ENCODE measurements at places on chromosomes 1 and 21. TPM values are rescaled to one million over a fixed set of nuclear protein-coding genes. Genes with fewer than 3 reads are reported as not detected.

- no peak for DNase-seq
Measured at GRCh38 chr1:87291107-87291506, 37.6 kb upstream of the LMO4 start.

DNA sequence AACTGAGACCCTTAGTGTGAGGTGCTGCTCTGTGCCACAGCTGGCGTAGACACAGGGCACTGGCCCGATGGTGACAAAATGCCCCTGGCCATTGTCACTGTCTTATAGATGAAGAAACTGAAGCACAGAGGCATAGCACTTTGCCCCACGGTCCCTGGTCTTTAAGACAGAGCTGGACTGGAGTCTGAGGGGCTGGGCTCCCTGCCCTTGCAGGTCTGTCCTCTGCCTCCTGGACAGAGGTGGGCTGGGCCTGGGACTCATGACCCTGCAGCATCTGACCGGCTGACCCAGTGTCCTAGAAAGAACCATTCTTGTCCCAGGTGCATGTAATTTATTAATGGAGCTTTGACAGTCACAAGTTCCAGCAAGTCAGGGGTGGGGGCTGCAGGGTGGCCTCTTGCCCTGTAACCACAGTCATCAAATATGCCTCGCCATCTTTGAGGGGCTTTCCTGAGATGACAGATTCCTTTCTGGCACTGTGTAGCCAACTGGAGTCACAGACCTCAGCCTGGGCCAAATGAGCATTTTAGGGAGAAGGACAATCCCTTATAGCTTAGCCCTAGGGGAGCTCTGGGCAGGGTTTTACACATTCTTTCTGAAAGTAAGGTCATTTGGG, 6.1 kb downstream of the SLFNL1 start:
- DNase-seq: no peak

DNA sequence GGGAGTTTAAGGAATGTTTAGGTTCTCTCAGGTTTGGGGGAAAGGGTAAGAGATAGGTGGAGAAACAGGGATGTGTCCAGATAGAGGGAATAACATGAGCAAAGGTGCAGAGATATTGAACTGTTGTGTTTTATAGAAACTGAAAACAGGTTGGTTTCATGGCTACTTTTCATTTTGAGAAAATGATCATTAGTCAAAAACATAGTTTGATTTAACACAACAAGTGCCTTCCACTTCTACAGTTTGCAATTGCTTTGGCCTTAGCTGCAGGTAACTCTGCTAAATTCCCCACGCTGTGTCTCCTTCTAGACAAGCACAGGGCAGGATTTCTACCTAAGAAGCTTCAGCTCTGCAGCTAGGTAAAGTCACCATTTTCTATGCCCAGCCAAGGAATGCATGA, 124.9 kb downstream of the RGS2 start:
- DNase-seq: no peak

PCNX2 gene
- 21.4 TPM for total RNA-seq

- no peak for DNase-seq
Measured at GRCh38 chr1:199723250-199723956, 304.1 kb upstream of the NR5A2 start.

- no peak for DNase-seq
Measured at GRCh38 chr1:226425004-226425378, 17.1 kb upstream of the PARP1 start.

- DNase-seq: no peak
Measured at GRCh38 chr1:162893612-162893908, 32.6 kb upstream of the CCDC190 start.

DNA sequence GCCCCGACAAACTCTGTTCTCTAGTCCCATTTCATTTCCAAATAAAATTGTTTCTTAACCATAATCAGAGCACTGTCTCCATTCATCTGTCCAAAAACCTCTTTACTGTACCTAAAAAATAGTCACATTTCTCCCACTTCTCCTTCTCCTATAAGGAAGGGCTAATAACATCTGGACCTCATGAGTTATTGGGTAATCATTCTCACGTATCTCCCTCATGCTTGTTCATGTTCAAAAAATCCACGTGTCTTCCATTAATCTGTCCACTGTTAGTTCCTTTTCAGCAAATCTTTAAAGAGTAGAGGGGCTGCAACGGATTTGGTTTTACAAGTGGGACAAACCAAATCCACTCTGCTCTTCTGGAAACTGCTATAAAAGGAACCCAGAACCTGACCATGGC, 1418.8 kb downstream of the MRPL39 start:
- DNase-seq: no peak

GRCh38 chr1:209624558-209625549, 27.4 kb downstream of the LAMB3 start:
- no peak for DNase-seq

DNA sequence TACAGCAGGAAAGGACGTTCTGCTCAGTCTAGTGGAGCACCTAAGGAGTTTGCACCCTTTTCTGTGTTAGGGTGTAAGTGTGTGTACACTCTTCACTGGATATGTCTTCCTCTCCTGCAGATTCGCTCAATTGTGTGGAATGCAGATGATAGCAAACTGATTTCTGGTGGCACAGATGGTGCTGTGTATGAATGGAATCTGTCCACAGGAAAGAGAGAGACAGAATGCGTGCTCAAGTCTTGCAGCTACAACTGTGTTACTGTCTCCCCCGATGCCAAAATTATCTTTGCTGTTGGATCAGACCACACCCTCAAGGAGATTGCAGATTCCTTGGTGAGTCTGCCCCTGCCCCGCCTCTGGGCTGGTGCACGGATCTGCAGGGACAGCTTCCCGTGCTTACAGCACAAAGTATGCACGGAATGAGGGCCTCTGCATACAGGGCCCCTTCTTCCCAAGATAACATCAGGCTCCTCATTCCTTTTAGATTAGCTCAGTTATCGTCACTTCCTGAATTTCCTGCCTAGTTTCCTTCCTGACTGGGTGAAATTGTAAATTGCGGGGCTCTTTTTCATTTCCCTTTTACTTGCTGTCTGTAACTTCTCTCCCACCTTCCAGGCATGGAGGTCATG, 34.6 kb downstream of the CFAP57 start:
- DNase-seq: no peak

SLC2A1 gene
- total RNA-seq: 714 TPM

GRCh38 chr21:32886339-32886738, 114.8 kb upstream of the PAXBP1 start:
- no peak for DNase-seq

PLCH2 gene
- total RNA-seq: 155 TPM

DNA sequence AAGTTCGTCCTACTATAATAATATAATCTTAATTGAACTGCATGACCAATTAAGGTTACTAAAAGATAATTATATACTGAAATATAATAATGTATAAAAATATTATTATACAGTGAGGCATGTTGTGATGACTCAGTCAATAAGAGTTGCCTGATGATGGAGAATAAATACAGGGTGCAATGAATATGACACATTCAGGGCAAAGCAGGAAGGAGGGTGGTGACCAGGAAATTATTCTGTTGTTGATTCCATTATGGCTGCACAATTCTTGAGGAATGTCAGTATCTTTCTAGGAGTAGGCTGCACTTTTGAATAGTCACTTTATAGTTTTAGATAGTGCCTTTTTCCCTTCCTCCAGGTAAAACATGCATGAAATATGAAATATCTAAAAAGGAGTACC, 46.4 kb upstream of the RGS21 start:
- no peak for DNase-seq

- no peak for DNase-seq
Measured at GRCh38 chr21:34907461-34908418, 141.4 kb downstream of the RUNX1 start.

SAMD13 gene
- 1.9 TPM for total RNA-seq

DNA sequence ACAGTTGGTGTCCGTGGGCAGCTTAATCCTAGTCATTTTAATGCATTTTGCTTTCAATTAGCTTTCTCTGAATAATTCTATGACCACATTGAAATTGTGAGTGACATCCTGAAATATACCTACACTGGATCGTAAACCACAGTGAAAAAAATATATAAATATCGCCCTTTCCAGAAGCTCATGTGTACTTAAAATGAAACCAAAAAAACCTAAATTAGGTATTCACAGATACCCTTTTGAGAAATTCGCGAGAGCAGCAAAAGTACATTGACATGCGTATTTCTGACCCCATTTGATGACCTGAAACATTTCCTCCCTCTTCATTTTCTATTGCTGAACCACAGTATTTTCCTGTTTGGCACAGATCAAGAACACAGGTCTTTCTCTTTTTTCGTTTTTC, 253.8 kb downstream of the LTN1 start:
- DNase-seq: no peak

OPTC gene
- not detected for total RNA-seq

DNA sequence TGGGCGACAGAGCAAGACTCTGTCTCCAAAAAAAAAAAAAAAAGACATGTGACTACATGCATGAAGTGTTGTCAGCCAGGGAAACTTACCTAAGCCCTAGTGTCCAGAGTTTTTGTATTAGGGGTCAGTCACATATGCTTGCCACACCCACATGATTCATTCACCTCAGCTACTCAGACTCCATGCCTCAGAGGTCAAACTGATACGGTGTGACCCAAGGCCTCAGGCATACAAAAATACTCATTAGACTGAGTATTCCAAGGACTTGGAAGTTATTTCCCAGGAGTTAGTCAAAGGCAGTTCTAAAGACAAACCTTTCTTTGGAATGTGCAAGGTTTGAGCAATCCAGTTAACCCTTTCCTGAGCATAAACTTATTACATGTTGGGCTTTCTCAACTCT, 6.3 kb upstream of the TRIM33 start:
- no peak for DNase-seq

- no peak for DNase-seq
Measured at GRCh38 chr1:96465441-96465840, 256.1 kb upstream of the PTBP2 start.

DNA sequence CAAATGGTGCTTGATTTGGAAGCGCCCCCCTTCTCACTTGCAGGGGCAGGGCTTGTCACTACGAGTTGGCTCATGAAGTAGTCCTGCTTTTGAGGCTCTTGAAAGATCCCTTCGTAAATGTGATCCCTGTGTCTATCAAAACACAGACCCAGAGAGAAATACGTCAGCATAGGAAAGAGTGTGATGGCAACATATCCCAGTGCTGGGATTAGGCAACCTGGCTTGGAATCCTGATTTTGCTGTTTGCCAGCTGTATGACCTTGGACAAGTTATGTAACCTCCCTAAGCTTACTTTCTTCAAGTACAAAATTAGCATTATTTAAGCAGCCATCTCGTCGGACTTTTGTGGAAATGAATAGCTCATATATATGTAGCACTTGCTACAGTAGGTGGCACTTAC, 228.4 kb downstream of the ATG4C start:
- DNase-seq: no peak

DNA sequence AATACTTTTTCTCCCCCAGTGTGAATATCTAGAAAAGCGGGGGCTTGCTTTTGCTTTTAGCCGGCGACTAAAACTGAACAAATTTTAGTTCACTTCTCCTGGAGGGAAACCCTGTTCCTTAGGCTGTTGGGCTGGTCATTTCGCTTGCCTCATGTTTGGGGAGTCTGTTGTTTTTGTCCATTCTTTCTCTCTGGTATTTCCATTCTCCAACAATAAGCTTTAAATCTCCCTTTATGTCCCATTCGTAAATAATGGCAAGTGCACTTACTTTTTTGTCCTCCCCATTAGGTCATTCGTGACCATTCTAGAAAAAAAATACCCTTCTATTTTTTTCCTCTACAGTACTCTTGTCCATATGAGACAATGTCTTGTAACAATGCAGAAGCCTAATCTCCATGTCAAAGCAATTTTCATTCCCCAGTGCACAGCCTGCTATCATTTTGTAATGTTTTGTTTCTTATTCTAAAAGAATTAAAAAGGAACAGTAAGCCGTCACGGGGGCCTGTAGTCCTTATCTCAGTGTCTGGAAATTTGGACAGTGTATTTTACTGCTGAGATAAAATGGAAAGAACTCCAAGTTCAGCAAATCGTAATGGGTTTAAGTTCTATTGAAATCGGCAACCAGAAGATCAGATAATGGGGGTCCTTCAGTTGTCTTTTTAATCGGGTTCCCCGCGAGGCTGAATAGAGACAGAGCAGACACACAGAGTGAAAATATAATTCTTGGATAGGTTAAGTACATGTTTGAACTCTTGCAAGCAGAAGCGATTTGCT, 21.8 kb downstream of the PROX1 start:
- DNase-seq: no peak

CD5L gene
- not detected for total RNA-seq

LEPROT gene
- 52.4 TPM for total RNA-seq

DNA sequence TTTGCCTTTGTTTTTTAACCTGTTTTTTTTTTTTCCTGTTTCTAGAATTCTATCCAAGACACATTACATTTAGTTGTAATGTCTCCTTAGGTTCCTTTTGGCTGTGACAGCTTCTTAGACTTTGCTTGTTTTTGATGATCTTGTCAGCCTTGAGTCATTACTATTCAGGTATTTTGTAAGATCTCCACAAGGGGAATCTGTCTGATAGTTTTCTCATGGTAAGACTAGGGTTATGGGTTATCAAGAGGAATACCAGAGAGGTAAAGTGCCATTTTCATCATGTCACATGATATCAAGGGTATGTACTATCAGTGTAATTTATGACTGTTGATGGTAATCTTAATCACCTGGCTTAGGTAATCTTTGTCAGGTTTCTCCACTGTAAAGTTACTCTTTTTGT, 99.1 kb upstream of the GFI1 start:
- DNase-seq: no peak

- DNase-seq: no peak
Measured at GRCh38 chr1:68120136-68120791, 69.8 kb upstream of the DIRAS3 start.

DNA sequence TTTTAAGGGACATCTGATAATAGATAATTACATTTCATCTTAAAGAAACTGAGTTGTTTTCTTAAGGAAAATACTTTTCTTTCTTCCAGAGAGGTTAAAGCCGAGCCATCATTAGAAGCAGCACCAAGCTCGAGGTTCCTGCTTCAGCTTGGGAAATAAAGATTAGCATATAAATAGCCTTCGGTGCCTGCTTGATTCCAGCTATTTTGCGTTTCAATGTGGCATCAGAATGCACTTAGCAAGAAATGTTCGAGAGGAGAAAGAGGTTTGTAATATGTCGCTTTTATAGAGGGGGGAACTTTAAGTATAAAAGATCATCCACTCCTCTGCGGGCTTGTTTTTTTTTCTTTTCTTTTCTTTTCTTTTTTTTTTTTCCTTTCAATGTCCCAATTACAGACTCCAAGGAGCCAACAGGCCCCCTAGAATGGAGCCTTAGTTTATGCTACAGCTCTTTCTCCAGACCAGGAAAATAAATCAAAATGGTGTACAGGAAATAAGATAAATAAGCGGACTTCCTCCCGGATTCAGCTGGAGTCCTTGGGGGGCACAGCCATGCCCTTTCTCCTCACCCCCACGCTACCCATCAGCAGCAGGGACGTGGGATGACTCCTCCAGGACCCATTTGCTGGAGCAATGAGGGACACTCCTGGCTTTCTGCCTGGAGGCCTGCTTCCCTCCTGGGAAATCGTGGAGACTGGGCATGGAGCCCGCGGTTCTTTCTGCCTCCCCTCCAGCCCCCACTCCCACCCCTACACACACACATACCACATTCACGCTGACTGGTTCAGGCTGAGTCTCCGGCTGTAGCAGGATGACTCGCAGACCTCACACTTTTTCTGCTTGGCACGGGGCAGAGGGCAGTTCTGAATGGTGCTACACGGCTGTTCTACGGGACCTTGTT, 131.6 kb downstream of the RRAGC start:
- no peak for DNase-seq

TRIM67 gene
- total RNA-seq: 0.21 TPM

- DNase-seq: no peak
Measured at GRCh38 chr1:187460093-187460492, 631.3 kb downstream of the PLA2G4A start.

OR10Z1 gene
- not detected for total RNA-seq

- peak; percentile 87 for DNase-seq
Measured at GRCh38 chr1:113684153-113684541, 75.1 kb downstream of the PHTF1 start.
